ENCODE measurements at places on chromosomes 12 and 14.

- no peak for DNase-seq
Observed at GRCh38 chr12:28489246-28489645, 299.0 kb downstream of the CCDC91 start.

- no peak for DNase-seq
Observed at GRCh38 chr12:68349220-68349621, 17.1 kb upstream of the MDM1 start.

GRCh38 chr12:42277396-42278127 lies 39.5 kb upstream of the YAF2 start:
- no peak for DNase-seq

- DNase-seq: no peak
Observed at GRCh38 chr12:58358369-58358768, 417.0 kb downstream of the ATP23 start.

DNA sequence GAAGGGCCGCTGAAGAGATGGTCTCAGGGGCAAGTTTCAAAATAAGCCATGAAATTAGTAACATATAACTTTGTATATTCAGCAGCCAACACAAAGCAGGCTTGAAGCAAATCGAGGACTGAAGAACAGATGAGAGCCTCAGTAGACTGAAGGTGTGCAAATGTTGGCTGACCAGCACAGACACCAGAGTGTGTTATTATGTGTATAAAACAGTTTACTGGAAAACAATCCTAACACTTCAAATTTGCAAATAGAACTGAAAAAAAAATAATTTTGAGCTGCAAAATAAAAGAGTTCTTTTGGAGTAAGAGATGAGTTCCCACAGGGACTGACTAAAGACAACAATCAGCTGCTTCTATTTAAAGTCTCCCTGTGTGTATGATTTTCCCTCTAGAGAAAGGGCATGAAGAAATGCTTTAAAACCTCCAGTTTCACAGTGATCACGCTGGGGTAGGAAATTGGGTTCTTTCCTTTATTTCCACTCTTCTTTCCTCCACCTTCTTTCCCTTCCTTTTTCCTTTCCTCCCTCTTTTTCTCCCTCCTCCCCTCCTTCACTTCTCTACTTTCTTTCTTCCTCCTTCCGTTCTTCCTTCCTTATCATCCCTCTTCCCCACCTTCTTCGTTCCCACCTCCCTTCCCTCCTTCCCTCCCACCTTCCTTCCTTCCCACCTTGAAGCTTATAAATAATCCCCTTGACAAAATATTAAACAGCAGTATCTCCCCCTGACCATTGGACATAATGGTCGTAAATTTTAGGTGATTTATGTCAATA lies 383.9 kb upstream of the DCN start:
- no peak for DNase-seq

DNA sequence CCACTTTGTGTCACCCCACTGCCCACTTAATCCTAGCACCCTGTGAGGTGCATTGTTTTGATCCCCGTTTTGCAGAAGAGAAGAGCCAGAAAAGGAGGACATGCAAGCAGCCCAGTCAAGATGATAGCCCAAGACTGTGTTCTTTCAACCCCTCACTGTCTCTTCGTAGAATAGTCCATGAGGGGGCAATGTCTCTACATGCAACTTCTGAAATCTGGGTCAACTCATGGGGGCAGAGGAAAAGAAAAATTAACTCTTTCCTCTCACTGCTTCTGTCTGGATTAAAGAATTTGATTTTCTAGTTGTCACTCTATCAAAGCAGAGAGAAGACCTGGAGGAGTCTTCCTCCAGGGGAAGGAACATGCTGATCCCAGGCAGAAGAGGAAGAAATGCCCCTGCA lies 229.6 kb upstream of the NOS1 start:
- no peak for DNase-seq

GRCh38 chr14:102693006-102693755 lies 84.1 kb upstream of the TRAF3 start:
- no peak for DNase-seq

DNA sequence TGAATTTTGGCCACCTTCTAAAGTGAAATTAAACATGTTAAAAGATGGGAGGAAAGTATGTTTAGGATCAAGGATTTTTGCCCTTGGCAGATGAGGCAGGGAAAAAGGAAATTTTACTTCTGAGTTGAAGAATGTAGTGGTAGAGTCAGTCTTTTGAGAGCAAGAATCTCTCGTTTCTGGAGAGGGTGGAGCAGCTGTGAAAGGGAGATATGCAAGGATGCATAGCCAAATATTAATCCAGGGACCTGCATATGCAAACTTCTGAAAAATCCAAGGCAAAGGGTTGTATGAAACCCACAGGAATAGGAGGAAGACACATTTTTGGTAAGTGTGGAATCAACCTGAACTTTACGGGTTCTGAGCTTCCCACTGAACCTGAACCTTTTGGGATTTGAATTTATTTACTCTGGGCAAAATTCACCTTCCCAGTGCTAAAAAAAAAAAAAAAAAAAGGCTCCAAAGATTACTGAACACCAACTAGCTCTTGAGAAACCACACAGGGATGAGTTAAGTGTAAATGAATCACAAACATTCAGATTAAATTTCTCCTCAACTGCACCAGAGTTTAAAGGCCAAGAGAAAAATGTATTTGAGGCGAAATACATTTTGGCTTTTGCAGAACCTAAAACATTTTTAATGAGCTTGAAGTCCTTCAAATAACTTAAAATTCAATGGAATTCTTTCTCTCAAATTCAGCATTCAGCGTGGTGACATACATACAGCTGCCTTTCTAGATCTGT lies 187.1 kb upstream of the CDKN3 start:
- DNase-seq: no peak

GRCh38 chr14:103385929-103386712 lies 906 bp downstream of the MARK3 start:
- peak; percentile 33 for DNase-seq

DNA sequence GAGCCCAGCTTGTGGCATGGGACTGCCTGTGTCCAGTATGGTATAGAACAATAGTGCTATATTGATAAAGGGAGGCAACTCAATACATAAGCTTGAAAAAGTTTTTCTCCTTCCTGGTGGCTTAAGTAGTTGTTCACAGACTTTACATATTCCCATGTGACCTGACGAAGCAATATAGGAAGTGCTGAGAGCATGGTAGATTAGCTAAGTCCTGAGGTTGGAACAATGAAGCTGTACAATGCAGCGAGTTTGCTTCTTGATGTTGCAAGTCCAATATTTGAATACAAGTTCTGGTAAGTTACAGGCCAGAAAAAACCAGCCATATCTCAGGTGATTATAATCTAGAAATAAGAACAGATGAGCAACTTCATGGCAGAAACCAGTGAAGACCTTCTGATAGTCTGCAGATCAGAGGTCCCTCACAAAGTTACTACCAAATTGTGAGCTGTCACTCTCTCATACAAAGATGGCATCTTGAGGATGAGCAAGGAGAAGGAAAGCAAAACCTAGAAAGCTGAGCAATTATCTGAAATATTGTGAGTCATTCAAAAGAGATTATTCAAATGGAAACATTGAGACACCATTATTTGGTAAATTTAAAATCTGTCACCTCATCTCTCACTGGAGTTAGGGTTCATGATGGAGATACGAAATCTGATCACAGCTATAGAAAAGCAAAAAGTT lies 72.9 kb upstream of the BTG1 start:
- DNase-seq: no peak

GRCh38 chr12:16243487-16244412 lies 33.7 kb downstream of the SLC15A5 start:
- DNase-seq: no peak

GRCh38 chr14:52694761-52695480 lies 437 bp downstream of the ERO1A start:
- DNase-seq: peak; percentile 41

- DNase-seq: no peak
Observed at GRCh38 chr12:72075891-72076557, 137.4 kb downstream of the TPH2 start.

DNA sequence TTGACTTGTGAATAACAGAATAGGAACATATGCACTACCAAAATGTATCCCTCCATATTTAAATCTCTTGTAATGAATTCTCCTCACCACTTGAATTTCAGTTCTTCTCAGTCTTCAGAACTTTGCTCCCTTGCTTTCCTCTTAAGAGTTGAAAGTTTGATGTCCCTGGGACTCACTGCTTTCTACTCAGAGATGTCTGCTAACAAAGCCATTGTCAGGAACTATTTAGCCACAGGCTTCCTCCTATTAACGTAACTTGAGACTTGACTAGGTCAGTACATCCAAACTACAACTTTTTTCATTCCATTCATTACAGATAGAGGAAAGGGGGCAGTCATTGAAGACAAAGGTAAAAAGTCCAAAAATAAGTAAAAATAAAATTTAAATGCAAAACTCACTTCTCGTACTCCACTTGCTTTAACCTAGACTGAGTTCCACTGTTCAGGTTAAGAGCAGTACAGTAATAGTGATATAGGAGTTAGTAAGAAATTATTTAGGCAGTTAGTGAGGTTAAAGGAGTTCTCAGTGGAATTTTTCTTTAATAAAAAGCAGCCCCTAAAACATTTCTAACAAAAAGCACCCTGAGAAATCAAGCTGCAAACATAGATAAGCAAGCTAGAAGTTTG lies 364.2 kb downstream of the SOX5 start:
- no peak for DNase-seq

DNA sequence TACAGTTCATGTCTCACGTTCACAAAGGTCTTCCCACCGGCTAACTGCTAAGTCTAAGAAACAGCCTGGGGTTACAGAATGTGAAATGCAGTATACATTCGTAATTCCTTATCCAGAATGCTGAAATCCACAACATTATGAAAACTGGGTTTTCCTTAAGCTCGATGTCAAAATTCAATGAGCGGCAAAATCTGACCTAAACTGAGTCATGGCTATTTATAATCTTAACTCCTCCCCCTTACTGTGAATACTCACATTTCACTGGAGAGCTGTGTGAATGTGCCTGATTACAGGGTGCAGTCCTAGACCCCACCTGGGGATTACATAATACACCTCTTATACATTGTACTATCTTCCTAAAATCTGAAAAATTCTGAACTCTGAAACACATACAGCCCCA lies 35.3 kb downstream of the STX2 start:
- DNase-seq: no peak

GRCh38 chr12:108008163-108008905 lies 120.8 kb upstream of the WSCD2 start:
- DNase-seq: no peak

- no peak for DNase-seq
Observed at GRCh38 chr12:614411-614970, 48.8 kb downstream of the NINJ2 start.

DNA sequence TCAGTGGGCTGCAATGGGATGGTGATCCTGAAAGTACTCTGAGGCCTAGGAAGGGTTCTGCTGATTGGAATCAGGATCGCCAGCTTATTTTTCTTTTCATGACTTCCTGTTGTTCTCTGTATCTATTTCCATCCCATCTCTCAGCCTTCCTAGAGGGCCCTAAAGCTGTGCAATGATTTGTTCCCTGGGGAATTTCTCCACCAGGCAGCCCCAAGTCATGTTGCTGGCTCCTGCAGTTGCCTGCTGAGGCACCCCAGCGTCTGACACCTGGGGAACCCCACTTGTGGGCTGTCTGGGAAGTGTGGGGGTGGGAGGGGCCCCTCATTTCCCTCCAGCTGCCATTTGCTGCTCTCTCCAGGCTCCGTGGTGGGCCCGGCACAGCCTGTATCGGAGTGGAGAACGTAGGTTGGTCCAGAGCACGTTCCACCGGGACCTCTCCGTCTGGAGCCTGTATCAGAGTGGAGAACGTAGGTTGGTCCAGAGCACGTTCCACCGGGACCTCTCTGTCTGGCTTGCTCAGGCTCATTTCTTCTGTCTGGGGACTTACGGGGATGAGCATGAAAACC lies 138.3 kb downstream of the TSPAN9 start:
- DNase-seq: no peak

DNA sequence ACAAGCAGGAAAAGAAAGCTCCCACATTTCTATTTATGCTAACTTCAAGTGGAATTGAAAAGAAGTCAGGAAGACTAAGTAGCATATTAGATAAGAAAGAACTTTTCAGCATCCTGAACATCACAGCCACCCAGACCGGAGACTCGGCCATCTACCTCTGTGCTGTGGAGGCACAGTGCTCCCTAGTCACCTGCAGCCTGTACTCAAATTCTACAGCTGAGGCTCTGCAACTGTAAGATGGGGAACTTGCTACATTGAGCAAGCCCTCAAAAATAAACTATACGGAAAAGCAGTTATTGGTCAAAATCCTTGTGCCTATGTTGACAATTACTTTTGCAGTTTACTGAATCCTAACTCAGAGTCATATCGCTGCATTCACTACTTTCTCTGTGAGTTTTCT lies 361.9 kb downstream of the DAD1 start:
- DNase-seq: no peak

DNA sequence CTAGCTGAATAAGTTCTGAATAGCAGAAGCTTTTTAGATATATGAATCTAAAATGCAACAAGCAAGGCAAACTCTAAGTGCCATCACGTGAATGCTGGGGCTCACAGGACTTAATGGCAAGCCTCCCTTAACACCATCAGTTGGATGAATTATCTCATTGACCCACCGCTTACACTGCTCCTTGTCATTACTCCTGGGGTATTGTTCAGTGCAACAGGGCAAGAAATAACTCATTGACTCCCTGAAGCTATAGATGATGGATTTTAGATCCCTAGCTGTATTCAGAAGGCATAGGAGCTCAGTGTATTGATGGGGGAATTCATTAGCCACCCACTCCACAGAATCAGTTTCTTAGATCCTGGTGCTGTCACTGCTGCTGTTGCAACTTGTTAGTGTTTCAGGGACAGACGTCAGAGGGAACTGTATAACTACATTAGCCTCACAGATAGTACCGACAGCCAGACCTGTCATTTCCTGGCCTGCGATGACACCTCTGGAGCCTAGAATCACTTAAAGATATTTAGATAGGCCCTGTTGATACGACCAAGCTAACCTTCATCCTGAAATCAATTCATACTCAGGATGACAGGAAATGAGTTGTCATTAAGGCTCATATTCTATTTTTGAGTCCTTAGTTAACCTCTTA lies 735.3 kb downstream of the DIO2 start:
- no peak for DNase-seq

DNA sequence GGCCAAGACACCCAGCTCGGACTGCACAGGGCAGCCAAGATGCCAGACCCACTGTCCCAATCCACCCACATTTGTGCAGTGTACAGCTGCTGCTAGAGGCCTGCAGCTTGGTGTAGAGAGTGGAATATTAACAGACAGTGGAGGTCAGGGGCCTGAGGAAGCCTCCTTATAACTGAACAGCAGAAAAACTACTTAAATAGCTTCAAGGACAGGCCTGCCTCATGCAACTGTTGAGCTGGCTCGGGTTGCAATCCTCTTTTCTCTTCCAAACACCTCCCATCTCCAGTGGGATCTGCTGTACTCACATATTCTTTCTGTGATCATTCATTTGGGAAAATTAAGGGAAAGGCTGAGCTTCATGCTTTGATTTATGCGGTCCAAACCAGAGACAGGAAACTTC lies 1043.2 kb upstream of the TMEM132C start:
- no peak for DNase-seq

- DNase-seq: no peak
Observed at GRCh38 chr12:9730011-9730410, 2.9 kb downstream of the CLECL1 start.

GRCh38 chr12:58086930-58087329 lies 145.6 kb downstream of the ATP23 start:
- DNase-seq: no peak

All from NCI-H2081 (cell line).